ENCODE measurements at places on chromosomes 4 and X.
A peak's percentile ranks its signal among the peaks of the same experiment; 100 is the strongest.

DNA sequence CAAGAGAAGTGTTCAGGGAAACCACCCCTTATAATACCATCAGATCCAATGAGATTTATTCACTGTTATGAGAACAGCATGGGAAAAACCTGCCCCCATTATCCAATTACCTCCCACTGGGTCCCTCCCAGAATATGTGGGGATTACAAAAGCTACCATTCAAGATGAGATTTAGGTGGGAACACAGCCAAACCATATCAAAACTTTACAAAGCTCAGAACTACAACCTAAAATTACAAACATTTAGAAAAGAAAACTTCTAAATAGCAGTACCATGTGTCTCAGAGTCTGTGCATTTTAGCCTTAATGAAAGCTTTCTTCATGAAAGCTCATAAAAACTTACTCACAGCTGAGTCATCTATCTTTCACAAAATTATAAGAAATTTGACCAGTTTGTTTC lies 1442.8 kb upstream of the PCDH7 start:
- no peak for DNase-seq

- DNase-seq = no peak
Observed at GRCh38 chr4:168735735-168736134, 238.9 kb downstream of the PALLD start.

GRCh38 chr4:141391293-141391692 lies 170.6 kb downstream of the ZNF330 start:
- no peak for DNase-seq

GRCh38 chr4:183889190-183889589 lies 15.9 kb upstream of the STOX2 start:
- no peak for DNase-seq

GRCh38 chr4:161248880-161249279 lies 914.9 kb downstream of the FSTL5 start:
- DNase-seq = no peak

DNA sequence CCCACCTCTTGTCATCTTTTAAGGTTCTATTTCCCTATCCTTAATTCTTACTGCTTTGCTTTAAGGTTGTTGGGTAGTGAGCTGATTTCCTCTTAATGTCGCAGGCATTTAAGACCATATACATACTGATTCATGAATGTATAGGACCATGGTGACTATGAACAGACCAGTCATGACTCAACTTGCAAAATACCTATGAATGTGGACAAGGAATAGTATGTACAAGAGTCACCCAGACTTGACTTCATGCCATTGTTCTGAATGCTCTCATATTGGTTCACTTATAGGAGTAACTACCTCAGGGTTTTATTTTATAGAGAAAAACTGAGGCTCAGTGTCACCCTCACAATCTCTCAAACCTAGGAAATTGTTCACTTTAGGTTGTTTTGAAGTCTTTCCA lies 44.3 kb downstream of the CCNG2 start:
- no peak for DNase-seq

DNA sequence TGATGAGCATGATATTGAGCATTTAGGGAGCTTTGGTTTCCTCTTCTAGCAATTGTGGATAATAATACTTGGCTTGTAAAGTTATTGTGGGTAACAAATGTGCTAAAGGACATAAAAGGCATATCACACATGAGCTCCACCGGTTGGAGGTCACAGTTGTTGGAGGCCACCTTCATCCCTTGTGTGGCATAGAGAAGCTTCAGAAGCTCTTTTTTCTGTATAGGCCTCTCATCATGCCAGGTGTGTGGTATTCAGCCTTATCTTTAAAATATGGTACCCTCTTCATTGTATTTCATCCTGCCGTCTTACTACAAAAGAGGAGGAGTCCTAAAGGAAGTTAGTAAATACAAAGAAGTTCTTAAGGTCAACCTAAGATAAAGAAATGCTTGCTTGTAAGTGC lies 66.4 kb downstream of the HMGB2 start:
- DNase-seq = no peak

DNA sequence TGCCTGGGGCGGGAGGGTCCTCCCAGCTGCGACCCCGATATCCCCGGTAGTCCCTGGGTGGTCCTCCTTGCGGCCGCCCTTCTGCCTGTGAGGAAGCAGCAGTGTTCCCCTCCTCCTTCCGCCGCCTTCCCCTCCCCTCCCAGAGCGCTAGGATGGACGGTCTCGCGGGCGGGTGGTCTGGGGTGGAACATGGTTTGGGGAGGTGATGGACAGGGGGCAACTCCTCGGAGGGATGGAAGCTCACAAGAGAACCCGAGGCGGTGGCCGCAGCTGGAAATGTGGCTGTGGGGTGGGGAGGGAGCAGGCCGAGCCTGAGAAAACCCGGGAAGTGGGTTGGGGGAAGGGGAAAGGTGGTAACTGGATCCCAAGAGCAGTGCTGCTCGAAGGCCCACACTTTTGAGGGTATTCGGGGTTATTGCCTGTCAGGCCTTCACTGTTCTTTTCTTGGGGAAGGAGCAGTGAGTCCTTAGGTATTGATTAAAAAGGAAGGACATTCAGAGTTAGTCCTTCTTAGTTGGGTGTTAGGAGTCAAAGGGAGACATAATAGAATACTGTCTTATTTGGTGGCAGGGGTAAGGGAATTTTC lies 581 bp downstream of the UBE2K start:
- DNase-seq = peak; percentile 53

DNA sequence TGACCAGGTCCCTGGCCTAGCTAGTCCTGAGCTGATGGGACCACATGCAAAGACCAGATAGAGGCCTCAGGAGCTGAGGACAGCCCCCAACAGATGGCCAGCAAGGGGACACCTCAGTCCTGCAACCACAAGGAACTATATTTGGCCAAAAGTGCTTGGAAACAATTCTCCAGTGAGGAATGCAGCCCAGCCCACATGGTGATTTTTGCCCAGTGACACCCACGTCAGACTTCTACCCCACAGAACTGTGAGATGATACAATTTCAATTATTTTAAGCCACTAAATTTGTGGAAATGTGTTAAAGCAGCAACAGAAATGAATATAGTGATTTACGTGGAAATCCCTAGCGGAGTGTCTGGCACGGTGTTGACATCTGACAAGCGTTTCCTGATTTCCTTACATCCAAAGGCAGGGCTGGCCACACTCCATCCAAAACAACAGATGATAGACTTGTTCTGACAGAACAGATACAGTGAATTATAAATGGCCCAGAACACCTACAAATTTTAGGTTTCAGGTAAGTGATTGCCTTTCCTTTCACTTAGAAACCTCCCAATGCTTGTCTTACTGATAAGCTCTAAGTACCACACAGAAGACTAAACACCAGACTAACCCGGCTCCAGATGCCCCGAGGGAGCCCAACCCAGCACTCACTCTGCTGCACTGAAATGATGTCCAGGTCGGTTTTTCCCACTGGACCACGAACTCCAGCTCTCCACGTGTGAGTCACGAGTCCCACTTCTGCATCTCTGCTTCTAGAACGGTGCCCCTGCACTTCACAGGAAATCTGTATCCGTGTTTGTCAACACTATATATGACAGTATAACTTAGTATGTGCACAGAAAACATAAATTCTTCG lies 5.8 kb downstream of the AFAP1 start:
- no peak for DNase-seq

GRCh38 chrX:137366018-137366633 lies 199.8 kb upstream of the ZIC3 start:
- DNase-seq = no peak

DNA sequence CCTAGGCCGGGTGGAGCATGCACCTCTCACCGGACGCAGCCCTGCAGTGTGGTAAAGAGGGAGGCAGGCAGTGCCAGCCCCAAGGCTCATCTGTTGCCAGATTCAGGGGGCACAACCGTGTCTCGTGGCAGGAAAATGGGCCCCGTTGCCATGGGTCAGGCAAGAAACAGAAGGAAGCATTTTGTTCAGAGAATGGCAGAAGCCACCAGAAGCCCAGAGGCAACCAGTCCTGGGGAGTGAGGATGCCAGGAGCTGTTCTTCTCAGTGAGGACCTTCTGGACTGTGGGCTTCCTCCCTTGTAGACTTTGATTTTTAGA lies 12.5 kb upstream of the UVSSA start:
- DNase-seq = no peak

- DNase-seq = no peak
Observed at GRCh38 chr4:82223715-82224114, 150.1 kb downstream of the HNRNPD start.

DNA sequence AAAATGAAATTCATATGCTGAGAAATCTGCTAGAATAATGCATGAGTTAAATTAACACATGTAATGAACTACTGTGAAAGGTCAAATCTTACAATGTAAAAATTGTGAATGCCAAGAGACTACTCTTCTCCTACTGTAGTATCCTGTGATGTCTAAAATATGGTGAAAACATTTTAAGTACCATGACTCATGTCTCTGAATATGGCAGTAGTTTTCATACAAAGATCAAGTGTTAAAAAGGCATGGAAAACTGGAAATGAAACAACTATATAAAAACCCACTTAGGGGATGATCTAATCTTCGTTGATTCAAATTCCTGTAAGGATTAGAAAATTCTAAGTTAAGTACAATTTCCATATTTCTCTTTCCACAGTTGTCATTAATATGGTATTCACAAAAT lies 221.3 kb downstream of the PPP3CA start:
- DNase-seq = no peak

- no peak for DNase-seq
Observed at GRCh38 chrX:107659768-107660167, 31.5 kb downstream of the PRPS1 start.

GRCh38 chr4:6674500-6675149 lies 19.1 kb upstream of the S100P start:
- no peak for DNase-seq

DNA sequence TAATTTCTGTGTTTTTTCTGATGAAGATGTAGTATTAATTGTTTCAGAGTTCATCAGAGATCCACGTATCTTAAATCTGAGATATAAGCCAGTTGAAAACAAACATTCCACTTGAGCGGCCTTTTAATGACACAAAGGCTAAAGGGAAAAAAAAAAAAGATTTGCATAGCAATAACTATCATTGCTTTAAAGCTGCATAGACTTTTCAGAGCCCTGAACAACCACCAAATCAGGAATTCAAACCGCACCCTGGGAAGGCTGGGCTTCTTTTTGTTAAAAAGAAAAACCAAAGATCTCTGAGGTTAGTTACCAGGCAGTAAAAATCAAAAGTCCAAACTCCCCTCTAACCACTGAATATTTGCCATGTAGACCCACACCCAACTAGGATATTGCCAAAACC lies 206.0 kb downstream of the HHIP start:
- DNase-seq = no peak

DNA sequence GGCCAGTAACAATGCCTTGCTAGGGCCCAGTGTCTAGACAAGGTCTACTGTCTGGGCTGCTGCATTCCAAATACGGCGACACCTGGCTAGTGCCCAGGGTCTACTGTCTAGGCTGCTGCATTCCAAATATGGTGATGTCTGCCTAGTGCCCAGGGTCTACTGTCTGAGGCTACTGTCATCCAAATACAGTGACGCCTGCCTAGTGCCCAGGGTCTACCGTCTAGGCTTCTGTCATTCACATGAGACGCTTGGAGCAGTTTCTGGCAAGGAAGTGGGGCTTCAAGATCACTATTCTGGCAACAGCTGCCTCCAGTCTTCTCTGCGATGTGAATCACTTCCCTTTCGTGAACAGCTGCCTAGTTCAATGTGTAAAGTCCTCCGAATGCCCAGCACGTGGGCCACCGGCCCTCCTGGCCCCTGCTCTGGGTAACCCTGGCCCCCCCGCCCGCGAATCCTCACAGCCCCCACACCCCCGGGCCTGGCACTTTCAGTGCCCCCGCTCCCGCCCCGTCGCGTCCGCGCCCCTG lies 12.7 kb downstream of the ACOX3 start:
- DNase-seq = no peak

DNA sequence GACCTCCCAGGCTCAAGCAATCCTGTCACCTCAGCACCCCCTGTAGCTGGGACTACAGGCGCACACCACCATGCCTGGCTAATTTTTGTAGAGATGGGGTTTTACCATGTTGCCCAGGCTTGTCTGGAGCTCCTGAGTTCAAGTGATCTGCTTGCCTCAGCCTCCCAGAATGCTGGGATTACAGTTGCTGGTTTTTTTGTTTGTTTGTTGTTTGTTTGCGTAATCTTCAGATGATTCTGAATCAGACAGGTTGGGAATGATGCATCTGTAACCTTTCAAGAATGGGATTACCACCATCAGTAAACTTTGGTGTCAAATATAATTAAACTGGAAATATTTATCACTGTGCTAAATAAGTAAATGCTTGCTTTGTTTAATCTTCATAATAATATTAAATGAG lies 62.0 kb upstream of the SLC10A4 start:
- no peak for DNase-seq

DNA sequence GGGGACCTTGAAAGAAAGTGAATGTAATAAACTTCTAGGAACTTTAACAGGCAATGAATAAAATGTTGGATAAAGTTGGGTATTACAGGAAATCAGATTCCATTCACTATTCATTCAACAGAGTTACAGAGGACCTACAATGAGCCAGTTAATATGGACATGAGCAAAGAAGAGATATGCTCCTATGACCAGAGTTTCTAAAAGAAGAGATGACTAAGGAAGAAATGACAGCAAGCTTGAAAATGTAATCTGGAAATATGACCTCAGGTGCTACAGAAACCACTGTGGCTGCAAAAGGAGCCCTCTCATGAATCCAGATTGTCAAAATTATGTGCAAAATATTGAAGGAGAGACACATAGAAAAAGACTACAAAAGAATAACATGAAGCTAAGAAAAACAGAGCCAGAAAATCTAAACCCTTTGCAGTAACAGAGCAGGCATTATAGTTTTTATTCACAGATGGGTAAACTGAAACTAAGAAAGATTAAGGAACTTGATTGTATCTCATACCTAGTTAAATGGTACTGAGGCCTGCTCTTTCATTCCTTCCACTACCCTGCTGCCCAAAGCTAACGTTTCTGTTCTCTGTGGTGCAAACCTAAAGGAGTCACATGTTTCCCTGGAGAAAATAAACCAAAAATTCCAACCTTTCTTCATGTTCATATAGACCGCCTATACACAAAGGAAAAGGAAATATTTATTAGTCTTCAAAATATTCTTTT lies 378.3 kb downstream of the GBA3 start:
- no peak for DNase-seq

GRCh38 chr4:87356832-87357526 lies 34.0 kb downstream of the HSD17B11 start:
- DNase-seq = no peak

DNA sequence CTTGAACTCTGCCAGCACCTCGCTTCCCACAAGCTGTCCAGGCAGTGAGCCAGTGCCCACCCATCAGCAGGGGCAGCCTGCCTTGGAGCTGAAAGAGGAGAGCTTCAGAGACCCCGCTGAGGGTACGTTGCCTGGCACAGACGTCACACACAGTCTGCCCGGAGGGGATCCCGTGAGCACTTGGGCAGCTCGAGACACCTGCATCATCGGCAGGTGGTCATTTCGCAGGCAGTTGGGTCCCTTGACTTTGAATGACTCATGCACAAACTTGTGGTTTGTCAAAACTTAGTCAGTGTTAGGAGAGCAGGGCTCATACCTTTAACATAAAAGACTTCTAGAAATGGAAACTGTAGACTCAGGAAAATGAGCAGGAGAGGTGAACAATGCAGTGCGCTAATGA lies 9.9 kb downstream of the TACC3 start:
- no peak for DNase-seq

DNA sequence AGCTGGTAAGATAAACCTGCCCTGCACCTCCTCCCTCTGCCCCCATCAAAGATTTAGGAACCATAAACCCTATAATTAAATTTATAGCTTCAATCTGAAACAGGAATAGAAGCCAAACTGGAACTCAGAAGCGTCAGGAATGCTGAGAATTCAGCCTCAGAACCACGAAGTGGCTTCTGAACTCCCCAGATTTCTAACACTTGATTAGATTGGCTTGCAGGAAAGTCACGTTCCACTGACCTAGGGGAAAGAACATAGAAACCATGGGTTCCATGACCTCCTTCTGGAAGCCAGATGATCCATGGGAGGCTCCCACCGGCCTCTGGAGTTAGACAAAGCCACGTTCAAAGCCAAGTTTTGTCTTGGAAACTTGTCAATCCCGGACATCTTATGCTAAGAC lies 356.5 kb downstream of the MID1IP1 start:
- peak; percentile 27 for DNase-seq

All from urothelium cell line (cell line).